ENCODE measurements at places on chromosomes 4 and X. TPM values are rescaled to one million over a fixed set of nuclear protein-coding genes. Genes with fewer than 3 reads are reported as not detected.

The TEC gene
- 0.37 TPM for total RNA-seq

The LRCH2 gene
- 6.8 TPM for total RNA-seq

The CLGN gene
- 0.81 TPM for total RNA-seq

The TMEM154 gene
- total RNA-seq = 0.26 TPM

The MAGEB2 gene
- total RNA-seq = not detected

The SSX4B gene
- not detected for total RNA-seq

The CSAG3 gene
- total RNA-seq = not detected

The GAB1 gene
- total RNA-seq = 7.1 TPM

The CAPN6 gene
- not detected for total RNA-seq

The ARMCX4 gene
- total RNA-seq = 3.7 TPM

The BMP3 gene
- under 0.01 TPM for total RNA-seq

The APLN gene
- 9.2 TPM for total RNA-seq

The HMX1 gene
- not detected for total RNA-seq

The MTCP1 gene
- total RNA-seq = 30.0 TPM

The ATP2B3 gene
- total RNA-seq = not detected

The TMEM35A gene
- total RNA-seq = 7.1 TPM

The ARMCX5 gene
- 25.3 TPM for total RNA-seq

The CT55 gene
- not detected for total RNA-seq

The TRIM75 gene
- total RNA-seq = not detected

The FAM114A1 gene
- 446 TPM for total RNA-seq

The GSTCD gene
- 6.8 TPM for total RNA-seq

The NDST3 gene
- total RNA-seq = not detected

The SH3TC1 gene
- 18.4 TPM for total RNA-seq

The KLHL15 gene
- total RNA-seq = 9.5 TPM

The DLG3 gene
- total RNA-seq = 37.7 TPM

The DUSP21 gene
- total RNA-seq = not detected

The SLC4A4 gene
- total RNA-seq = 0.40 TPM

The FGF13 gene
- 0.44 TPM for total RNA-seq

The NAA11 gene
- total RNA-seq = 0.06 TPM

The HAUS7 gene
- 14.3 TPM for total RNA-seq

The SMIM14 gene
- 85.2 TPM for total RNA-seq

The FAM133A gene
- 0.81 TPM for total RNA-seq

The SPANXN4 gene
- not detected for total RNA-seq

The PPP4R3C gene
- total RNA-seq = not detected

The SHOX gene
- total RNA-seq = not detected

The FRMPD4 gene
- 0.13 TPM for total RNA-seq

The SNX25 gene
- total RNA-seq = 34.2 TPM

The USP17L27 gene
- not detected for total RNA-seq

The TLR7 gene
- total RNA-seq = not detected

The ACE2 gene
- total RNA-seq = 0.12 TPM

The ANXA3 gene
- total RNA-seq = 5.0 TPM

The NDST4 gene
- total RNA-seq = not detected

The GAGE12F gene
- total RNA-seq = not detected

The RBM10 gene
- 41.6 TPM for total RNA-seq

The AKAP14 gene
- total RNA-seq = not detected

The MAGEB10 gene
- total RNA-seq = not detected

The PF4V1 gene
- not detected for total RNA-seq

The BEND4 gene
- total RNA-seq = not detected

The PABPC1L2A gene
- not detected for total RNA-seq

The BEX1 gene
- total RNA-seq = not detected

The POU4F2 gene
- total RNA-seq = not detected

The ZMAT1 gene
- 1.7 TPM for total RNA-seq
